ENCODE measurements at places on chromosomes 16 and 17.

DNA sequence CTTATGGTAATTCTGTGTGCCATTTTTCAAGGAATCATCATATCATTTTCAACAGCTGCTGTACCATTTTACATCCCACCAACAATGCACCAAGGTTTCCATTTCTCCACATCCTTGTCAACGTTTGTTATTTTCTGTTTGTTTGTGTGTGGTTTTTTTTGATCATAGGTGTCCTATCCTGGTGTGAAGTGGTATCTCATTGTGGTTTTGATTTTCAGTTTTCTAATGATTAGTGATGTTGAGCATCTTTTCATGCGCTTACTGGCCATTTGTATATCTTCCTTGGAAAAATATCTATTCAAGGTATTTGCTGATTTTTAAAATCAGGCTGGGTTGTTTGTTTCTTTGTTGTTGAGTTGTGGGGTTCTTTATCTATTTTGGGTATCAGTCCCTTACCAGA is 15.0 kb downstream of the CHD9 start:
- DNase-seq = no peak

DNA sequence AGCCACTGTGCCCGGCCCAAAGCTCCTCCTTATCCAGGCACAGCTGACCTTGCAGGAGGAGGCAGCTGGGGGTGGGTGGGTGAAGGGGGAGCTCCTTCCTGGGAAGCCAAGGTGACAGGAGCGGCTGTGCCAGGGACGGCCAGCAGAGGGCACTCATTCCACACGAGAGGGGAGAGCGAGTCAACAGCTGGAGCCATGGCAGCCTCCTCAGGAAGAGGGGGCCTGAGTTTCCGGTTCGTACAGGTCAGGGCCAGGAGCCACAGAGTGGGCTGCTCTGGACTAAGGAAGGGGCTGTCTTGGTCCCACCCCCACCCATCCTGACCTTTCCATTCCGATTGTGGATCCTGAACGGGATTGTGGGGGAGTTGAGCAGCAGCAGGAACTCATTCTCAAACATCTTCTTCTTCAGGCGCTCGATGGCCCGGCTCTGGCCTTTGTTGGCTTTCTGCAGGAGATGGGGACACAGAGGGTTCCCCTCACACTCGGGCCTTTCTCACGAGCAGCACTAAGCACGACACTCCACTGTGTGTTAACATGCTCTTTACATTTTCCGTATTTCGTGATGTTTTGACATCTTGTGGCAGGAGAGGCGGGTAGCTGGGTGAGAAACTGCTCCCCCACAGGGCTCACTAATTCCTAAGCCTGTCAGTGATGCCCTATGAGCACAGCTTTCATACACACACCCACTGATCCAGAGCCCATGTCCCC is 61.6 kb downstream of the TIMM22 start:
- DNase-seq = no peak

DNA sequence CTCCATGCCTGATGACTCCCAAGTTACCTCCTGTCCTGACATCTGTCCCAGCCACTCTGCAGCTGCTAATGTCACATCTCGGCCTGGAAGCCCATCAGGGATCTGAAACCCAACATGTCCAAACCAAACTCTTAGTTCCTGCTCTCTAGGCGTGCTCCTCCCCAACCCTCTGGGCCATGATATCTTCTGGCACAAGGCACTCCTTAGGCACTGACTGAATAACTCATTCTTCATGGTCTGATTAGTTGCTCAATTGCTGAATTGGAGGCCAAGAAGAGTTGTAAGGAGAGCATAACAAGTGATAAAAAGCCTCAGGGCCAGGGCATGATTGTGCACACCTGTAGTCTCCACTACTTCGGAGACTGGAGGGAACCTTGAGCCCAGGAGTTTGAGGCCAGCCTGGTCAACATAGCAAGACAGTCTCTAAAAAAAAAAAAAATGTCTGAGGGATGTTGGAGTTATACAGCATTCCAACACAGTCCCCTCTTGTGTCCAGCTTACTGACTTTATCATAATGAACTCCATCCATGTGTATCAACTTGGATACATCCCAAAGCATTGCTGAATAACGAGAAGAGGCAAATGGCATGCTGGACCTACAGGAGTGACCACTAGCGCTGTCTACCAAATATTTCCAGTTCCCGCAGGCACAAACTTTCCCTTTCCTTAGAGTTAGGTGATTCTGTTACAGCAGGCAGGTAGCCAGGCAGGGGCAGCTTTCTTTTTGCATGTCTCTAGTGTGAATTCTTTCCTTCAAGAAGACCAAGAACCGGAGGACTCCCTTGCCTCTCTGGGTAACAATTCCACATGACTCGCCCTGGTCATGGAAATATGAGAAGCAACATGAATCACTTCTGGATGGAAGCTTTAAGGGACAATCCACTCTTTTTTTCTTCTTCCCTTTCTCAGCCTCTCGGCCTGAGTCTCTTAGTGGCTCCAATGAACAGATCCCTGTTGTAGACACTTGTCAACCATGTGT is 18.1 kb upstream of the SHCBP1 start:
- no peak for DNase-seq

DNA sequence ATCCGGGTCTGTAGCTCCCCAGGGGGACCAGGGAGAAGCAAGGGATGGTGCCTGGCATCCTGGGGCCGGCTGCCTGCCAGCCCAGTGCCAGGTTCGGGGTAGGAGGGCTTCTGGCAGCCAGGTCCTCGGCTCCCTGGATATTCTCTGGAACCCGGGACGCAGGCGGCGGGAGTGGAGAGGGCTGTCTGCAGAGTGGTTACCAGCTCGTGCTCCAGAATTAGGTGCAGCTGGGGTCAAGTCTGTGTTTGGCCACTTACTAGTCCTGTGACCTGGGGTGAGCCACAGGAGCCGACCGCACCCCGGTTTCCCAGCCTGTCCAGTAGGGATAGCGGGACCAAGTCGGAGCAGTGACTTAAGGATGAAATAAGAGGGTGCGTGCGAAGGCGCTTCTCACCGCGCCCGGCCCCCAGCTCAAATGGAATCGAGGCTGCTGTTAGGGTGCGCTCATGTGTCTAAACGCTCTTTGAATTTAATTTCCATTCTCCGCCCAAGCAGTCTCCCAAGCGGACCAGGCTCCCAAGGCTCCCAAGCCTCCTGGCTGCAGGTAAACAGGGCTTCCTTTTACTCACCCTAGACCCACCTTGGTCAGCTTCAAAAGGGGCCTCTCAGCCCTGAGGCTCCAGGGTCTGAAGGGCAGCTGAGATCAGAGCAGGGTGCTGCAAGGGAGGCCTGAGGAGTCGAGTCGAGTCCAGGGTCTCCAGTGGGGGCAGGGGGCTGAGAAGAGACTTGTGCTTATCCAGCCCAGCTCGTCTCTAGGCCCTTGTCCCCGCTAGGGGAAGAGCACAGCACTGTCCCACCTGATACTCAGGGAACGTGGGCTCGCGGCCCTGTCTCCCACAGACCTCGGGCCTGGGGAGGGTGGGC is 28.3 kb upstream of the ZNF469 start:
- DNase-seq = no peak

GRCh38 chr16:14155572-14156190 is 84.6 kb downstream of the MRTFB start:
- no peak for DNase-seq
